ENCODE measurements at places on chromosomes 7 and 10.
A peak's percentile ranks its signal among the peaks of the same experiment; 100 is the strongest.

GRCh38 chr7:55110993-55111361 lies 92.2 kb downstream of the EGFR start:
- DNase-seq = no peak

DNA sequence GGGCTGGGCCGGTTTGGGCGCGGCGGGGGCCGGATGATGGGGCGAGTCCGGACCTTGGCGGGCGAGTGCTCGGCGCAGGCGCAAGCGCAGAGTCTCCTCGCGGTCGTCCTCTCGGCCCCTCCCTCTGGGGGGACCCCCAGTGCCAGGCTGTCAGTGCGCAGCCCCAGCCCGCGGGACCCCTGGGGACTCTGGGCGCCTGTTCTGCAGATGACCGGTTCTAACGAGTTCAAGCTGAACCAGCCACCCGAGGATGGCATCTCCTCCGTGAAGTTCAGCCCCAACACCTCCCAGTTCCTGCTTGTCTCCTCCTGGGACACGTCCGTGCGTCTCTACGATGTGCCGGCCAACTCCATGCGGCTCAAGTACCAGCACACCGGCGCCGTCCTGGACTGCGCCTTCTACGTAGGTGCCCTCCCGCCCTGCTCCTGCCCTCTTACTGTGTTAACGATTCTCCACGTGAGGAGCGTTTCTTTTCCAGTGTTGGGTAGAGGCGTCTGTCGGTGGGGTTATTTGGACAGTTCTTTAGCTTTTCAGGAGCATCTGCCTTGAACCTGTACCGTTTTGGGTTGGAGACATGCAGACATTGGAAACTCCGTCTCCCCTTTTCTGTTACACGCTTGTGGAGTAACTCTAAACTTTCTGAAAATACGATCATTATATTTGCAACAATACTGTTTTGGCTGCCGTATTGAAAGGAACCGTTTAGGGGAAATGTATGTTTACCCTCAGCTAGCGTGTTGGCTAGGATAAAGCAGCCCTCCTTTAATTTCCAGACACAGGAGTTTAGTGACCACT lies 706 bp downstream of the BUB3 start:
- DNase-seq = peak; percentile 33

- no peak for DNase-seq
Measured at GRCh38 chr10:132455986-132456847, 59.2 kb downstream of the PWWP2B start.

DNA sequence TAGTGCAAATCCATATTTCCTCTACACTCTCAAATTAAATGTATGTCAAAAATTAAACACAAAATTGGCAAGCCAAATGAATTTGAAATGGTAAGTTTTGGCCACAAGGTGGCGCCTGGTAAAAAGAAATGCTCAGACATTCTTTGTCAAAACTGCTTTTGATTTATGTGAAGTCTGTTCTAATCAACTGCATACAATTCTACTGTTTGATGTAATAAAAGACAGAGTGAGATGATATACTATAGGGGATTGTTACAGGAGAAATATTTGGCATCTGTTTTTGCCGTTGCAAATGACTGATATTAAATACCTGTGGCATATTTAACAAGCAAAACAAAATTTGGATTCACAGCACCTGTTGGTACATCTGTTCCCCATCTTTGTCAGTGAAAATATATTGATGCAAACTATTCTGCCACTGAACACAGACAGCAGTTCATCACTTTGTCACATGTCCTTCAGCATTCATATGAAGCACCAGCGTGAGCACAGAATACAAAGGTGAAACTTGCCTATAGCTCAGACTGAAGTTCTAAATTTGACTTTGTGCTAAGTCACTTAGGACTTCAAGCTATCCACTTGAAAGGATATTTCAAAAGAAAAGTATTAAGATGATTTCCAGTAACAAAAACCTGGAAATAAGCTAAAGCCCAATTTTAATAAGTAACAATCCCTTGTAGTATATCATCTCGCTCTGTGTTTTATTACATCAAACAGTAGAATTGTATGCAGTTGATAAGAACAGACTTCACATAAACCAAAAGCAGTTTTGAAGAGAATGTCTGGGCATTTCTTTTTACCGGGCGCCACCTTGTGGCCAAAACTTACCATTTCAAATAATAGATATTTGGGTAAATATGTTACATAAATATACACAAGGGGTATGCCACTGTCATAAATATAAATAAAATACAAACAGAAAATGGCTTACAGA lies 10.2 kb upstream of the CH25H start:
- peak; percentile 57 for DNase-seq

DNA sequence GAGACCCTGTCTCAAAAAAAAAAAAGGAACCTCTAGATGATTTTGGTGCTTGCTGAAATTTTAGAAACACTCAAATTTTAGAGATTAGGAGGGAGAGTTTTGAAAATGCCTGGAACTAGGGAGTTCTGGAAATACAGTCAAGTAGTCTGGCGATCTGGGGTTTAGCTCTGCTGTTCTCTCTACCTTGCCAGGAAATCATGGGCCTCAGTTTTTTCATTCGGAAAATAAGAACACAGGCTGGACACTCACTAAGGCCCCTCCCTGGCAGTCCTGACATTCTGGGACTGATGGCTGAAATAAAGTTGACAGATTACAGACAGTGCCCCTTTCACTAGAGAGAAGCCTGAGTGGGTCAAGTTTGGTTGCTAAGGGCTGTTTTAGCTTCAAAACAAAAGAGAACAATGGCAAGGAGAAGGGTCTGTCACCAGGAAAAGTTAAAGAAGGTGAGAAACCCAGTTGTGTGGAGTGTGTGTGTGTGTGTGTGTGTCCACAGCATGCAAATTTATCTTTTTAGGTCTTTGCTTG lies 25.0 kb upstream of the CALN1 start:
- no peak for DNase-seq

DNA sequence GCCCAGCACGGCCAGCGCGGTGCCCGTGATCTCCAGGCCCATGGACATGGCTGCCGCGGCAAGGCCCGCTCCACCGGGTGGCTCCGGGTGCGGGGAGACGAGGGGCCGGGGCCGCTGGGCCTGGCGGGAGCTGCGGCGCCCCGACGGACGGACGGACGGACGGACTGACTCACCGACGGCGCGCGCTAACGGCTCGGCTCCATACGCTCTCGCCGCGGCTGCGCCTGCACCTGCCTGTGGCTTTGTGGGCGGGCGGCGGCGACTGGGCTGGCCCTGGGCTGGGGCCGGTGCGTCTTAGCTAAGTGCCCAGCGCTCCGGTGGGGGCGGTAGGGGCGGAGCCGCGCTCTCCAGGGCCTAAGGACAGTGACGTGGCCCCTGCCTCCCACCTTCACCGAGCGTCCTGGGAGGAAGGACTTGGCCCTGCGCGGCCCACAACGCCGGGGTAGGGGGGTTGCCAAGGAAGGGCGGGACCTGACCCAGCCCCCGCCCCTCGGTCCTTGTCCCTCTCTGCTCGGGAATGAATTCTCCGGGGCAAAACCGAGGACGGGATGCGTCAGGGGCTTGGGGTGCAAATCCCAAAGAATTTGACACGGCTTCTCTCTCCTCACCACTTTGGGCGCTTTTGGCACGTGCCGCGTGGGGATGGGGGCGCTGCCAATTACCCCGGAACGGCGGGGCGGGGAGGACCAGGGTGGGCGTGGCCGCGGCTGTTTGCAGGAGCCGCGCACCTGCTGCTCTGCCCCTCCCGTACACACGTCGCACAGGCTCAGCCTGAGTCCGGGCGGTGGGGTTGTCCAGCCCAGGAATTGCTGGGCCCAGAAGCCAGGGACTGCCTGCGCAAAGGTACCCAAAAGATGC lies at the start of gene CLDN3:
TSS of gene CLDN3 (minus strand) at position 269 of the 858 bp plus-strand sequence. CDS start at position 48, 221 bp downstream.
- no peak for DNase-seq

DNA sequence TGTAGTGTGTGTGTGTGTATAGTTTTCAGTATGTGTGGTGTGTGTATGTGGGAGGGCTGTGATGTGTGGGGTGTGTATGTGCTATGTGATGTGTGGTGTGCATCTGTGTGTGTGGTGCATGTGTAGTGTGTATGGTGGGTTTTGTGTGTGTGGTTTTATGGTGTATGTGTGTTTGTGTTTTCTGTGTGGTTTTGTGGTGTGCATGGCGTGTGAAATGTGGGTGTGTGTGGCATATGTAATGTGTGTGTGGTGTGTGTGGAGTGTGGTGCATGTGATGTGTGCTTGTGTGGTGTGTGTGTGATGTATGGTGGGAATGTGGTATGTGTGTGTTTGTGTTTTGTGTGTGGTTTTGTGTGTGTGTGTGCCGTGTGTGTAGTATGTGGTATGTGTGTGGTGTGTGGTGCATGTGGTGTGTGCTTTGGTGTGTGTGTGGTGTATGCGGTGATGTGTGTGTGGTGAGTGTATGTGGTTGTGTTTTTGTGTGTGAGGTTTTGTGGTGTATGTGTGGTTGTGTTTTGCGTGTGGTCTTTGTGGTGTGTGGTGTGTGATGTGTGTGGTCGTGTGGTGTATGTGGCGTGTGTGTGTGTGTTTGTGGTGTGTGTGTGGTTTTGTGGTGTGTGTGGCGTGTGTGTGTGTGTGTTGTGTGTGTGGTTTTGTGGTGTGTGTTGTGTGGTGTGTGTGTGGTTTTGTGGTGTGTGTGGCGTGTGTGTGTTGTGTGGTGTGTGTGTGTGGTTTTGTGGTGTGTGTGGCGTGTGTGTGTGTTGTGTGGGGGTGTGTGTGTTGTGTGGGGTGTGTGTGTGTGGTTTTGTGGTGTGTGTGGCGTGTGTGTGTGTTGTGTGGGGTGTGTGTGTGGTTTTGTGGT lies 18.0 kb upstream of the PPP2R2D start:
- no peak for DNase-seq

DNA sequence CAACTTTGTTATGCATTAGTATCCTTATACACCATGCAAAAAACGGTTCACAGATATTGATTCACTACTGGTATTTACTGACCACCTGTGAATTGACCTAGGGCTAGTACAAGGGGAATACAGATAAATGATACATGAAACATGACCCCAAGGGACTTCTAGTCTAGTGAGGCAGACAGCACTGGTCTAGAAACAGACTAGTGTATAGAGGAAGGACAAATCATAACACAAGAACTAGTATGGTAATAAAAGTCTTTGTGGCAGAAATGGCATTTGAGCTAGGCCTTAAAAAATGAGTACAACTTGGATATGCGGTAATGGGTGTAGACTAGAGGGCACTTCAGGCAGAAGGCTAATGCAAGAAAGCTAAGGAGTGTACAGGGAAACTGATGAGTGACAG lies 86.6 kb downstream of the SLC25A13 start:
- no peak for DNase-seq

- no peak for DNase-seq
Measured at GRCh38 chr10:91556691-91557566, 75.9 kb downstream of the PPP1R3C start.

GRCh38 chr7:47814905-47815613 lies 133.2 kb downstream of the PKD1L1 start:
- DNase-seq = no peak

GRCh38 chr7:130865408-130866236 lies 131.6 kb upstream of the KLF14 start:
- DNase-seq = no peak

DNA sequence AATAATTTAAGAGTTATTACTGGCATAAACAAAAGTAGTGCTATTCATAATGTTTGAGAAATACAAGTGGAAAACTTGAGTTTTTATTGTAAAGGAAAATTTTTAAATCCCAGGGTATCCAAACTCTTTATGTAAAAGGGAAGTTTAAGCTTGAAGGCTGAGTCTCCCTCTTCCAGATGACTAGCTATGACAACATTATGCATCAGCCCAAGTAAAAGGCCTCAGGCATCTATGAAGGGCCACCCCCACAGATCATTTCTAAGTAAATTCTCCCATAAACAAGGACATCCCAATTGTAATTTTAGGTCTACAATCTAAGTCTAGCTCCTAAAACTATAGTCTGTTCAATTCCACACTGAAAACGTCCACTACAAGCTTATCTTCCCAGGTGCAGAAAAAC lies 166.2 kb upstream of the STEAP1 start:
- DNase-seq = no peak

GRCh38 chr7:20787660-20788419 lies 1.2 kb upstream of the SP8 start:
- DNase-seq = no peak

- no peak for DNase-seq
Measured at GRCh38 chr10:68202960-68203353, 29.0 kb downstream of the ATOH7 start.

DNA sequence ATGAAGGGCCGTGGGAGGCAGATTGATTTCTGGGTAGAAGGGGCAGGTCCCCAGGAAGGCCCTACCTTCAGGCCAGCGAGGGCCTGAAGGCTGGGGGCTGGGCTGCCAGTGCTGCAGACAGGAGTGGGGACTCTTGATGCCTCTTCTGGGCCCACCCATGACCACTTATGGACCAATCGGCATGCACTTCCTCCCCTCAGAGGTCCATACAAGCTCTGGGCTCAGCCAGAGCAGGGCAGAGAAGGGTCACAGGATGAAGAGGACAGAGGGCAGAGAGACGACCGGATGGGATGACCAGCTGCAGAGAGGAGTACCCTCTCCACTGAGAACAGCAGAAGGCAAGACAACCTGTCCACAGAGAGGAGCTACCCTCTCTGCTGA lies 120.1 kb downstream of the DYNC2I1 start:
- no peak for DNase-seq

DNA sequence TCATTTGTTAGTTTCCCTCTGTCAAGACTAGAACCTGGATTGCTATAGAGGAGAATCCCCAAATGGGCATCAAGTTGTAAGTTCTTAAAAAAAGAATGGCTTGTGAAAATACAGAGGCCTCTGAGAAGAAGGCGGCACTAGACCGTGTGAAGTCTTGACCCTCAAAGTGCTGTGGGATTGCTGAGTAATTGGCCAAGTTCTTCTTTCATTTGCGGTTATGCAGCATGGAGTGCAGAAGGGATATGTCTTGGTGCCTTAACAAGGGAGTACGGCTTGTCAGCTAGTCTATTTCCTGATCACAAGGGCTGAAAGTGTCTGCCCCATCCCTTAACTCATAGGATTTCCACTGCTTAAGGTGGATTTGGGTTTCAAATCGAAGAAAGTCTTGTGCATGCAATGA lies 81.2 kb downstream of the MKX start:
- no peak for DNase-seq

Data from stimulated activated naive CD4-positive, alpha-beta T cell treated with Interleukin-2 at 50 U/mL for 16 hours (primary cell).